ENCODE measurements at places on chromosomes 7 and 10.

DNA sequence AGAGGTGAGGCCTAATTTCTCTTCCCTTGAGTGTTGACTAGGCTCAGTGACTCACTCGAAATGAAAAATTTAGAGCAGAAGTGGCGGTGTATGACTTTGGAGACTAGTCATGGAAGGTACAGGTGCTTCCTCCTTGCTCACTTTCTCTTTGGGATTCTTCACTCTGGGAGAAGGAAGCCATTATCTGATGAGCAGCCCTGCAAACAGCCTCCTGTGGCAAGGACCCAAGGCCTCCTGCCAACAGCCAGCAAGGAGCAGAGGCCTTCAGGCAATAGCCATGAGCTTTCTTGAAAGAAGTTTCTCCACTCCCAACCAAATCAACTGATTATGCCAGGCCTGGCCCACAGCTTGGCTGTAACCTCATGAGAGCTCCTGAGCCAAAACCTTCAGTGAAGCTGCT, 369.6 kb upstream of the VWC2 start:
- DNase-seq = no peak

DNA sequence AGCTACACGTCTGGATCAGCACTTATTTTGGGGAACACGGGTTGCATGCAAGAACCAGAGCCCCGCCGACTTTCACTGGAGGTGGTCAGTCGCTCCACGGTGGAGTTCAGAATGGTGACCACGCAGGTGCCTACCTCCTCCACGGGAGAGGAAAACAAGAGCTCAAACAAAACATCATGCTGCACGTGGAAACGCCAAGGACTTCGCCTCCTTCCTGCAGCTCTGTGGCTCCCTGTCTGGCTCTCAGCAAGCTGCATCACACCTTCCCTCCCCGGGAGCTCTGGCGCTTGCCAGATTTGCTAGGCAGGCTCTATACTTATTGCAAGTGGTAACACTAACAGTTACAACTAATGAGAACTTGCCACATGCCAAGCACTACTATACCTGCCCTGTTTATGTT, 26.0 kb downstream of the GSDME start:
- DNase-seq = no peak

DNA sequence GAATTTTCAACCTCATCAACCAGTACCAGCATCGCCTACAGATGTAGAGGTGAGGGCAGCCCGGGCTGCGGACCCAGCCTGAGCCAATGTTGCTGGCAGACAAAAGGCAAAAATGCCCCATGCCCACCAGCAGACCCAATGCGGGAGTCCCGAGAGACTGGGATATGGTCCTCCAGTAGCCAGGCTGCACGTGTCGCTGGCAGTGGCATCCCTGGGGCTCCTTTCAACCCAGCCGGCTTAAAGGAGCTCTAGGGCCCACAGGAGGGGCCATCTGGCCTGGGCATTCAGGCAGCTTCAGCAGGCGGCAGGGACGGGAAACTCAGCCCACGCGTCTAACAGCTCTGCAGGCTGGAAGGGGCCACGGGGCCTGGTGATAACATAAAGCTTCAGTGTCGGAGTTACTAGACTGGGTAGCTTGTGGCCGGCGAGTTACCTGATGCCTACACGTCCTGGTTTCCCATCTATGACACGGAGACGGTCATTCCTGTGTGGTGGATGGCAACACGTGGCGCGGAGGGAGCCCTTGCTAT, 70.7 kb downstream of the PROSER2 start:
- no peak for DNase-seq

GRCh38 chr7:122040147-122040546, 103.9 kb downstream of the AASS start:
- DNase-seq = no peak

GRCh38 chr7:8229927-8230326, 32.0 kb downstream of the ICA1 start:
- no peak for DNase-seq

GRCh38 chr7:38307640-38308039, 34.2 kb upstream of the TARP start:
- DNase-seq = no peak
